ENCODE measurements at places on chromosomes 16 and 17.
A peak's percentile ranks its signal among the peaks of the same experiment; 100 is the strongest.

GRCh38 chr16:69381231-69381630 lies 4.6 kb downstream of the TERF2 start:
- DNase-seq, result no peak

- DNase-seq, result no peak
These were observed 1.1 kb downstream of the ATP1B2 start for GRCh38 chr17:7651665-7652387.

DNA sequence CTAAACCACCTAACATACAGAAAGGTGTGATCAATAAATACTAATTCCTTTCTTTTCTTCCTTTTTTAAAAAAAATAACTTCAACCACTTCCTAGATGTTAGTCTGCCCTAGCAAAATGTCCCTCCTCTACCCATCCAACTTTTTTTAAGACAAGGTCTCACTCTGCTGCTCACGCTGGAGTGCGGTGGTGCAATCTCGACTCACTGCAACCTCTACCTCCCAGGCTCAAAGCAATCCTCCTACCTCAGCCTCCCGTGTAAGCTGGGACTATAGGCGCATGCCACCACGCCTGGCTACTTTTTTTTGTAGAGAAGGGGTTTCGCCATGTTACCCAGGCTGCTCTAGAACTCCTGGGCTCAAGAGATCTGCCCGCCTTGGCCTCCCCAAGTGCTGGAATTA lies 33.1 kb downstream of the KANSL1 start:
- no peak for DNase-seq

DNA sequence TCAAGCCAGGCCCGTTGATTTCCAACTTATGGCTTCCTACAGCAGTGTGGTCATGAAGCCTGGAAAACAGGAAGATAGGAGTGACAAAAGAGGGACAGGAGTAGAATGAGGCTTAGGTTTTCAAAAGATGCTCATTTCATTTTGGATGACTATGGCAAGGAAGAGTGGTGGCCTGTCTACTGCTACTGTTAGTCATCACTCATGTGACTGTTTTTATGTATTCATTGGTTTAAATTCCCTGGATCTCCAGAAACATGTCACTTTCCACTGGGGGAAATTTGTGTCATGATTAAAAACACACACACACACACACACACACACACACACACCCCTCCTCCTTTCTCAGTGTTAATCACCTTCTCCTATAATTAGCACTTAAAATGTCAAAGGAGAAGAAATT lies 1.1 kb upstream of the CYLD start:
- DNase-seq, result no peak

DNA sequence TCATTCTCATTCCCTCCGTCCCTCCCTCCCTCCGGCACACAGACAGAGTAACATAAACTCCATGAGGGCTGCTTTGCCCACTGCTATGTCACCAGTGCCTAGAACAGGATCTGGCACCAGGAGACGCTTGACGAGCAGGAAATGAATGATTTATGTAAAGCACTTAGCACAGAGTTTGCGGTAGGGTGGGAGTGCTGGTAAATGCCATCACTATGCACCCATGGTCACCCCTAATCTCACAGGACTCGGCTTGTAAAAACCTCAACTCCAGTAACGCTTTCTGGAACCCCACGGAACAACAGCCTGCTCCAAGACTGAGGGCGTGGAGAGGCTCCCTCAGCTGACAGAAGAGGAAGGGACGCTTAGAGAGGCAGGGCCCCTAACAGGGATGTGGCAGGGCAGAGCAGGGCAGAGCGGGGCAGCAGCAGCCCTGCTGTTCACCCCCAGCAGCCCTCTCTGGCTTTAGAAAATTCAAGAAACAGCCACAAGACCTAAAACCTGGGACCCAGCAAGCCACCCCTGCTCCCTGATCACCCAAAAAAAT lies 156.9 kb downstream of the C16orf78 start:
- no peak for DNase-seq

GRCh38 chr16:71364133-71364681 lies 5.7 kb downstream of the CALB2 start:
- no peak for DNase-seq

DNA sequence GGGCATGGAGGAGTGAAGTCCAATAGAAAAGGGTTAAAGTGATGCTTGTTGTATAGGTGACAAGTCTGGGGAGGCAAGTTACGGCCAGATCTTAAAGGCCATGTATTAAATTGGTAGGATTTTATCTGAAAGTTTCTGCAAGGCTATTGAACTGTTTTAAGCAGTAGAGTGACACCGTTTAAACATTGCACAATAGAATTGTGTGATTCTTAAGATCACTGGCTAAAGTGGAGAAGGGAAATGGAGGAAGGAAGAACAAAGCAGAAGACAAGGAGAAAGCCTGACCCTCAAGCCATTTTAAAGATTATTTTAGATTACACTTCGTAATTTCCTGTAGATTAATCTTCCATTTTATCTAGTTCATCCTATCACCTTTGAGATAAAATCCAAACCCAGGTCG lies 5.6 kb upstream of the MPHOSPH6 start:
- DNase-seq, result no peak

- DNase-seq, result peak; percentile 40
These were observed 21.0 kb downstream of the SOX8 start for GRCh38 chr16:1002399-1003166.

GRCh38 chr16:10647721-10648296 lies 46.9 kb downstream of the TEKT5 start:
- DNase-seq, result no peak

- DNase-seq, result no peak
These were observed 16.7 kb downstream of the SLC6A4 start for GRCh38 chr17:30218799-30219198.

DNA sequence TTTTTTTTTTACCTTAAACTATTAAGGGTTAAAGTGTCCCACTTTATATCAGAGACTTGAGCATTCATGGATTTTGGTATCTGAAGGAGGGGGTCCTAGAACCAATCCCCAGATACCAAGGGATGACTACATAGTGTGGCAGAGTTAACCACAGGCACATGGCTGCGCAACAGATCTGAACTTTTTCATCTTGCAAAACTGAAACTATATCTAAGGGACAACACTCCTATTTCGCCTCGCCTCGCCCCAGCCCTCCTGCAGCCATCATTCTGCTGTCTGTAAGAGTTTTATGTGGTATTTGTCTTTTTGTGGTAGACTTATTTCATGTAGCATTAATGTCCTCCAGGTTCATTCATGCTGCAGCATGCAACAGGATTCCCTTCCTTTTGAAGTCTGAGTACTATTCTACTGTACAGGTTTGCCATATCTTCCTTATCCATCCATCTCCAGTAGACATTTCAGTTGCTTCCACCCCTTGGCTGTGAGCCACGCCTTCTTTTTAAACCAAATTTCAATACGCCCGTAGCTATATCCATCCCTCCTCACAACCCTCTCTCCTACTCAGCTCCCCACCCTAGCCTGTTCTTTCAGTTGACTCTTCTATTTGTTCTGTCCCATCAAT lies 53.2 kb downstream of the AMFR start:
- no peak for DNase-seq

DNA sequence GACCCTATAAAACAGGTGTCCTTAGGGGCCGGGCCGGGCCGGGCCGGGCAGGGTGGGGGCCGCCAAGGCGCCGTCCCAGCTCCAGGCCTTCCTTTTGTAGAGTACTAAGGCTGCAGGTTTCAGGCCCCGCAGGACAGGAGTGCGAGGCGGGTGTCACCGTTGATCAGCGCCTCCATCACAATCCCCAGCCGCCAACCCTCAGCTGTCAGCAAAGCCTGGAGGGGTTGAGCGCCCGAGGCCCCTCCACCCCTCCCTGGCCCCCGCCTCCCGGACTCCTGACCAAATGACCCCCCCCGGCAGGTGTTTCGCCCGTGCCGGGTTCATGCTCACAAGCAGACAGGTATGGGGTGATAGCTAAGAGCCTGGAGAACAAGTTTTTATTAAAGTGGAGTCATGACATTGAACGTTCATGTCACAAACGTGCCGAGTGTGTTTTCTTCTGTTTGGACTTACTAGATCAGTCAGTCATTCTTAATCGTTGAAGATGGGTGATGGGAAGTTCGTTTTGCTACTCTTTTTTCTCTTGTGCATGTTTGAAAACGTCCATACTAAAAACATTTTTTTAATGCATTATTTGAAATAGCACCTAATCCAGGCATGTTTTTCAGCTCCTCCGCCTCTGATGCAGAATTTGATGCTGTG lies 534 bp downstream of the ARL2BP start:
- DNase-seq, result no peak

DNA sequence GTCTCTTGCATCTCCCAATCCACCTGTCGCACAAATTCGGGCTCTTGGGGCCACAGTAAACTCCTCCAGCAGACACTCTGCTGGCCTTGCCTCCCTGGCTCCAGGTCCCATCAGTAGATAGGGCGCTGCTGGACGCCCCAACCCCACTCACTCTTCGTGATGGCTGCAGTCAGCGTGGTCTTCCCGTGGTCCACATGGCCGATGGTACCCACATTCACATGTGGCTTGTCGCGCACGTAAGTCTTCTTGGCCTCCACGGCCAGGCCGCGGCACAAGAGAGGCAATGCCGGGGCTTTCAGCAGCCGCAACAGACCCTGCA lies 428 bp downstream of the TUFM start:
- no peak for DNase-seq

DNA sequence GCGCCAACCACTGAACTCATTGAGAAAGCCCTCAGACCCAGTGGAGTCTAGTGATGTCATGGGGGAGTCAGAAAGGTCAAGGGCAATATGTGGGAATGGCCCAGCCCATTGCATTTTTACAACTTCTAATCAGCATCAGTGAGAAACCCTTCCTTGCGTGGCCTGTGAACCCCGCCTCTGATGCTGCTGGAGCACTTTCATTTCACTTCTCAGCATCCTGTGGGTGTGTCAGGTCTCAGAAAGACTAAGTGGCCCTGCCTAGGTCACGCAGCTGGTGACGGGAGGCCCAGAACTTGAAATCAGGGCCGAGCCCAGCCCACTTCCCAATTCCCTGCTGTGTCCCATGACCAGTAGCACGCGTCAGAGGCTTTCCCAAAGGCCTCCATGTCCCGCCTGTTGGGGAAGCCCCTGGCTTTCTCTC lies 6.1 kb downstream of the DNAI2 start:
- DNase-seq, result peak; percentile 34

DNA sequence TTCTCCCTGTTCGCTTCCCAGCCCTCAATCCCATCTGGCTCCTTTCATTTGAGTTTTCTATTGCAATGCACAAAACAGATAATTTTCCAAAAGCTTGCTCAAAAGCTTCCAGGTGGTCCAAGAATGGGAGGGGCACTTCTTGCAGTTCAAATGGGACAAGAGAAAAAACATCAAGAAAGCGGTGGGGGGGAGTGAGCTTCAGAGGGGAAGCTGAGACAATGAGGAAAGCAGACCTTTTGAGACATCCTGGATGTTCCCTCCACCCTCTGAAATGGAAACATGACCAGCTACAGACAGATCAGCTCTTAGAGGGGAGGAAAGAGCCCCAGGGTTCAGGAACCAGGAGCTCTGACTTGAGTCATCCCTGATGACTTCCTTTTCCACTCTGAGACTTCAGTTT lies 368.2 kb downstream of the SLC39A11 start:
- DNase-seq, result no peak

DNA sequence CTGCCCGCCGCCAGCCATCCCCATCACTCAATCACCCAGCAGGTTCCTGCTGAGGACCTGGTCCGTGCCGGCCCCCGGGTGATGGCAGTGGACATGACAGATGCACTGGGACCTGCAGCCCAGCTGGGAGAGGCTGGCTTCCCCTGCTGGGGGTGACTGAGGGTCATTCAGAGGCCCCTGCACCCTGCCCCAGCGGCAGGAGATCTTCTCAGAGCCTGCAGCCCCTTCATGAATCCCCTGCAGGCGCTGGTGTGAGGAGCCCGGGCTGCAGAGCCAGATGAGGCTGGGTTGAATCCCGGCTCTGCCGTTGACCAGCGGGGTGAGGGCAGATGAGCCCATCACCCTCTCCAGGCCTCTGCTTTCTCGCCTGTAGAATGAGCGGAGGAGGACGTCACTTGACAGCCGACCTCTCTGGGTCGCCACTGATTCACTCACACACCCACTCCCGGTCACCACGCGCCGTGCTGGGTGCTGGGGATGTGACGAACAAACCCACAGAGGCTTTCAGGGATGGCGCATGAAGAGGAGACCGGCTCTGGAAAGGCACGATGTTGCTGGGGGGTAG lies 95.2 kb upstream of the CIBAR2 start:
- DNase-seq, result no peak

DNA sequence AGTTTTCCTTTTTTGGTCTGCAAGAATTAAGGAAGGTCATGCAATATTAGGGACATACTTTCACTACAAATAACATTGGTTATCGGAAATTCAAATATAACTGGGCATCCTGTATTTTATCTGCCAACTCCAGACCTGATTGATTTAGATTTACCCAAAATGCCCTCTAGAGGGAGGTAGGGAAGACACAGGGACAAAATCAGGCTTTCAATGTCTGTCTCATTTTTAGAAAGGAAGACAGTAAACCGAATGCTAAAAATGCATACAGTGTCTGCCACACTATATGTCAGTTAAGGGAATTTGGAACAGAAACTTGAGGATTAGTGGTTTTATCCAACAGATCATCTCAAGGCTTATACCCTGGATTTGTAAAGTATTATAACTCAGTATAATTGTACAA lies 161.7 kb upstream of the SOX9 start:
- DNase-seq, result no peak

- no peak for DNase-seq
These were observed 11.2 kb downstream of the METTL22 start for GRCh38 chr16:8632675-8633182.

DNA sequence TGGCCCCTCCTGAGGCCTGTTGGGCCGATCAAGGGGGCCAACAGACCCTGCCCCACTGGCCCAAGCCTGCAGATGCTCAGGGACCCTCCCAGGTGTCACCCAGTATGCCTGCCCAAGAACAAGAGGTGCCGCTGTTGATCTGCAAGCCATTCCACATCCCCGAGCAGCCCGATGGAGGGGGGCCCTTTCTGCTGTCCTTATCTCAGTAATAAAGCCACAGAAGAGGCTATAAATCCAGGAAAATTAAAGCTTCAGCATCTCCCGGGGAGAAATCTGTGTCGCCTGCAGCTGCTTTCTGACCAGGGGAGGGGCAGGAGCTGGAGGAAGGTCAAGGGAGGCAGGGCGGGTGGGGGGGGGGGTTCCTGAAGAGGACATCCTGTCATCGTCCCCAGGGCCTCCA lies 11.7 kb upstream of the CACNA1H start:
- DNase-seq, result no peak

DNA sequence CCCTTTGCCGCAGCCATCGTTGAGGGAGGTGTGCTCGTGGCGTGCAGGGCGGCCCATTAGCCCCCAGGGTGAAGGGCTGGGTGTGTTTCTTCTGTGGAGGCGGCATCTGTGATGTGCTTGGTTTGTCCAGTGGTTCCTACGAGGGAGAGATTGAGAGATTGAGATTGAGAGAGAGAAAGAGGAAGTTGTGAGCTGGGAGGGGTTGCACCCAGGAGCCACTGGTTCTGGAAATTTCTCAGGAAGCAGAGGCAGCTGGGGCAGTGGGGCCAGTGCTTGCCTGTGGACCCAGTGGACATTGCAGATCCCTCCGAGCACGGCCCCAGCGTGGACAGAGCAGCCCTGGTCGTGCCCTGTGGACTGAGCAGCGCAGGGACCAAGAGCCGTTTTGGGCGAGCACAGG lies 72.0 kb upstream of the ZNF750 start:
- no peak for DNase-seq

GRCh38 chr16:35377142-35377541 lies 1917.7 kb downstream of the TP53TG3F start:
- DNase-seq, result no peak

Data from stimulated activated CD8-positive, alpha-beta memory T cell treated with anti-CD3 and anti-CD28 coated beads, Interleukin-2, amount 100 ng/mL, for 1 hour (primary cell).